Stimulated activated CD8-positive, alpha-beta memory T cell treated with anti-CD3 and anti-CD28 coated beads, Interleukin-7, amount 100 ng/mL, for 1 hour (primary cell): ENCODE measurements at places on chromosomes 6 and 20.

GRCh38 chr20:3973705-3974104, 41.7 kb downstream of the RNF24 start:
- DNase-seq: no peak

DNA sequence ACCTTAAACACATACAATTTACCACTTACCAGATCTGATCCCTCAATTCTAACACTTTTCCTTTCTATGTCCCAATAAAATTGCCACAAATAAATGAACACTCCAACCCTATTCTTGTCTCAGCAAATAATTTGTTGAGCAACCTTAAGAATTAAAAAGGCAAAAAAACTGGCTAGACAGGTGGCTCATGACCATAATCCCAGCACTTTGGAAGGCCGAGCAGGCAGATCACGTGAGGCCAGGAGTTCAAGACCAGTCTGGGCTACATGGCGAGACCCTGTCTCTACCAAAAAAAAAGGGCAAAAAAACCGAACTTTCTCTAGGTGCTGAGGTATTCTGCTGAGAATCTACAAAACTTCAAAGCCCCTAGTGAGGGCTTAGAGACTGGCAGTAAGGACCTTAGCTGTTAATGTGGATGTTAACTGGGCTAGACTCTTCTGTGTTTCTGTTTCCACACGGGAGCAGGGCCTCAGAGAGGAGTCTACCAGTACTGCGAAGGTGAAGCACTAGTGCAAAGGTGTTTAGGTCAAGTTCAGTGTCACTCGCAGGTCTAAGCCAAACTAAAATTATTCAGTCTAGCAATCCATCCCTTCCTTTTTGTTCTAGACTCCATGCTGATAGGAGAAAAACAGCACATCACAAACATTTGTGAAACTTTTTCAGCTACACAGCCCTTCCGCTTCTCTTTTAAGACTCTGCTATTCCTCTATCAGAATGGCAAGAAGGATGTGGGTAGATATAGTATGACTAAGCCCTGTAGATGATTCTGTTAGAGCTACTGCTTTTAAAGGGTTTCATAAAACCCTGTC, 2.6 kb downstream of the FASTKD5 start:
- no peak for DNase-seq

GRCh38 chr6:42028234-42029061, 21.9 kb upstream of the TAF8 start:
- no peak for DNase-seq

DNA sequence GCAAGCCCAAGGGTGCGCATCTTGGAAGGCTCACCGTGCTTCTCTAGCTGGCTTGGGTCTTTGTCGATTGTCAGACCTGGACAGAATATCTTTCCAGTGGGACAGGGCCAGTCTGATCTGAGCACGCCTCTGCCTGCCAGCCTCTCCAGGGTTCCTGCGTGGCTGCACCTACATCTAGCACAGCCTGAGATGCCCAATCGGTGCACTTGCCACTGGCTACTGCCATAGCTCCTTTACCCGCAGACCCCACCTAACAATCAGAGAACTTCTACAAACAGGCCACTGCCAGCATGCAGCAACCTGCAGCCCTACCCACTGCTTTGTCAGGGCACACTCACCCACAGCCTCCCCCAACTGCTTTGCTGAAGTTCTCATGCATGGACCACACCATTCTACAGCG, 56.7 kb upstream of the PHACTR3 start:
- DNase-seq: no peak

DNA sequence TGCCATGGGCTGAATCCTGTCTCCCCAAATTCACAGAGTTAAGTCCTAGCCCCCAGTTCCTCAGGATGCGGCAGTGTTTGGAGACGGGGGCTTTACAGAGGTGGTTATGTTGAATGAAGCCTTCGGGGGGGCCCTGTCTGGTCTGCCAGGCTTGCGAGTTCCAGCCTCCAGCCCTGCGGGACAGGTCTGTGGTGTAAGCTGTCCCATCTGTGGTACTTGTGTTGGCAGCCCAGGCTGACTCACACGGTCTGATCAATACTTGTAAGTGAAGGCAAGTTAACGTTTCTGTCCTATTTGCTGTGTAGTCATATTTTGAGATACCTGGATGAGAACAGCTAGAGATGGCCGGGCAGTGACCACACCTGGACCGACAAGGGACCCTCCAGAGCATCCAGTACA, 51.8 kb upstream of the GPR31 start:
- no peak for DNase-seq

GRCh38 chr20:63322146-63322932, 29.4 kb downstream of the COL20A1 start:
- no peak for DNase-seq

DNA sequence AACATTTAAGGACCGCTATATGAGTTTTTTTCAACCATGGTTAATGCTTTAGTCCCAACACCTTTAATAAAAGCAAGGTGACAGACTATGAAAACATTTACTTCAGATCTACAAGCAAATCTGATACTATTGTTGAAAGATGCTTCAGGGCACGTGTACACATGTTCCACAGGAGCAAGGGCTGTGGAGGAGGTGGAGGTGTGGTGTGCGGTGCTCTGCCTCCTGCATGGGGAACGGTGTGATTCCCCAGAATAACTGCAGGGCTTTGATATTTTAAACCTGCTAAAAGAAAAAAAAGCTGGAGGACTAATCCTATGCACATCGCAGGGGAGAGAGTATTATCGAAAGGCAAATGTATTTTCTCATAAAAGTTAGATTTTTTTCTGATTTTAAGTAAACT, 188.1 kb upstream of the CEP162 start:
- DNase-seq: no peak

GRCh38 chr6:89992818-89993217, 98.5 kb downstream of the GJA10 start:
- no peak for DNase-seq

DNA sequence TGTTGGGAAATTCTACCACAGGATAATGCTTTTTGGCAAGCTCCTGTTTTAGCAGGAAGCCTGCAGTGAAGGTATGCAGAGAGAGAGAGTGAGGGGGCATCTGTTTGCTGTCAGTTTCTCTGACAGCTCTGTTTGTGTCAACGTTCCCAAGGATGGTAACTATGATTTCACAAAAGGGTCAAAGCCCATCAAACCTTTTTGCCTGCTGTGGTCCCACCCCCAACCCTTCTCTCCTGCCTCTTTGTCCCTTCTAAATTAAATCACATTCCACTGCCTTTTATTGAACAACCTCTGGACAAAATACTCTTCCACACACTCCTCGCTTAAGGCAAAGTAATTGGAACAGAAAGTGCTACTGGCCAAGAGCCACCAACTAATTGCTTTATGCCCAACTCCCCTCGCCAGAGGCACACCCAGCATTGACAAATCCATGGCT, 128.3 kb downstream of the TSHZ2 start:
- no peak for DNase-seq

GRCh38 chr6:136604928-136605510, 54.8 kb upstream of the MAP7 start:
- DNase-seq: no peak

- DNase-seq: no peak
Measured at GRCh38 chr20:12077875-12078274, 160.2 kb downstream of the BTBD3 start.

DNA sequence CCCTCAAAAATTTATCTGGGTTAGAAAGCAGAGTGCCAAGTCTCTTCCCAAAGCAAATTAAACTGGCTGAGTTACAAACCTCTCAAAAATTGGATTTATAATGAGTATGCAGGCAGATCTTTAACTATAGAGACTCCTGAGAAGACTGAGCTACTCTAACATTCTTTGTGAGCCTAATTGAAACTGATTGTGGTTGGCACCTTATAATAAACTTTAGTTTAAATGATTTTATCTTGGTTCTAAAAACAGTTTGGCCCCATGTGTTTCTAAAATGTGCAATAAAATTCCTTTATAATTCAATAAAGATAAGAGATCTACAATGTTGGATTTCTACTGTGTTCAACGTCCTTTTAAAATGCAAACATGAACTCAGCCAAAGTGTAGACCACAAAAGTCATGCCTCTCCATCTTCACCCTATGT, 480.2 kb upstream of the RNF217 start:
- no peak for DNase-seq

DNA sequence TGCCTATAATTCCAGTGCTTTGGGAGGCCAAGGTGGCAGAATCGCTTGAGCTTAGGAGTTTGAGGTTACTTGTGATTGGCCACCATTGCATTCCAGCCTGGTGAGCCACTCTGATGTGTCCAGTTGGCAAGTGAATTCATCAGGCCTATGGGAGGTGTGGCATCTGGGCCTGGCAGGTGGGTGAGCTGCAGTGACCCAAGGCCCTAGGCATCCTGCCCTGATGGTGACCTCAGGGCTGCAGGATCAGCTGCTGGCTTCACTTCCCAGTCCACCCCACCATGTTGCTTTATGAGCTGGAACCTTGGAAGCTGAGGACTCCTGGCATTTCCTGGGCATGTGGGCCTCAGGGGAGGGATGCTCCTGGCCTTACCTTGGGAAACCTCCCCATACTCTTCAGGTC, 20.5 kb downstream of the RSPH9 start:
- DNase-seq: no peak

DNA sequence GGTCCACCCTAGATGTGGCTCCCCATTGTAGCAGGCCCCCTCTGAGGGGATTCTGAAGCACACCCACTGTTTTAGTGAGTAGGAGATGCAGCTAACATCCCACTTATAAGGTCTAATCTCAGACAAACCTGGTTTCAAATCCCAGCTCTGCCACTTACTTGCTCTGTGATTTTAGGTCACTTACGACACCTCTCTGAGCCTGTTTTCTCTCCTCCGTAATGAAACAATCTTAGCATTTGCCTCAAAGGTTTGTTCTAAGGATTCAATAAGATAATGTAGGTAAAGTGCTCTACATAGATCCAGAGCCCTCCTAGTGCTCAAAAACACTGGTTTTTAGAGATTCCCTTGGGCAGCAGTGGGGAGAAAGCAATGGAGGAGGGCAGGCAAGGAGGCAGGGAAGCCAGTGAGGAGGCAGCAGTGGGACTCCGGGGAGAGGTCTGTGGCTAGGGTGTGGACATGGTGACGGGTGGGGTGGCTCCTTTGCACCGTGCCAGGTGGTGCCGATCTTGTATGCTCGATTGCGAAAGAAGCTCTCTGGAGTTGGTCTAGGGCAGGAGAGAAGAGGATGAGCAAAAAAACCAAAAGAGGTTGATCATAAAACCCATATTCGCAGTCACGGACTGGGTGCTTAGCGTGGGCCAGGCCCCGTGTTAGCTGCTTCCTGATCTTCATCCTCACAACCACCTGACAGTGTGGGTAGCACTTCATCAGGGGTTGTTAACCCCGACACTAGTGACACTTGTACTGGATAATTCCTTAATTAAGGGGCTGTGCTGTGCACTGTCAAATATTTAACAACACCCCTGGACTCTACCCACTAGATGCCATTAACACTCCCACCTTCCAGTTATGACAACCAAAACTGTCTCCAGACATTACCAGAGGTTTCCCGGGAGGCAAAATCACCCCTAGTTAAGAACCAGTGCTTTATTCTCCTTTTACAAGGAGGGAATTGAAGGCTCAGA, 16.8 kb upstream of the PTGIS start:
- no peak for DNase-seq

- no peak for DNase-seq
Measured at GRCh38 chr6:21102624-21103023, 490.9 kb upstream of the SOX4 start.

- DNase-seq: no peak
Measured at GRCh38 chr6:35391240-35391968, 49.0 kb downstream of the PPARD start.

DNA sequence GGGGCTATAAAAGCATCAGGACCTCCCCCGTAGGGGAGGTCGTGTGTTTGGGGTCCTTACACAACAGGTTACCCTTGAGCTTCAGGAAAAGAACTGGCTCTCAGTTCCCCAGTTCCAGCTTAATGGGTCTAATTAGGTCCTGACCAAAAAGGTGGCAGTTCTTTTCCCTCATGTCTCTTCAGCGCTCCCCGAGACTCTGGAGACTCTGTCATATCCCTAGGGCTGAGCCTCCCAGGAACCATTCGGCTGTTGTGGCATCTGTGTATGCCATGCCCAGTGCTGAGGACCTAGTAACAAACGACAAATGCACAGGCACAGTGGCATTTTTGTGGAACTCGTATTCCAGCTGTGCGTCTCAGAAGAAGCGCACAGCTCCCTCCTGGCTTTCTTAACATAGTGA, 14.6 kb downstream of the PRDM1 start:
- DNase-seq: no peak

DNA sequence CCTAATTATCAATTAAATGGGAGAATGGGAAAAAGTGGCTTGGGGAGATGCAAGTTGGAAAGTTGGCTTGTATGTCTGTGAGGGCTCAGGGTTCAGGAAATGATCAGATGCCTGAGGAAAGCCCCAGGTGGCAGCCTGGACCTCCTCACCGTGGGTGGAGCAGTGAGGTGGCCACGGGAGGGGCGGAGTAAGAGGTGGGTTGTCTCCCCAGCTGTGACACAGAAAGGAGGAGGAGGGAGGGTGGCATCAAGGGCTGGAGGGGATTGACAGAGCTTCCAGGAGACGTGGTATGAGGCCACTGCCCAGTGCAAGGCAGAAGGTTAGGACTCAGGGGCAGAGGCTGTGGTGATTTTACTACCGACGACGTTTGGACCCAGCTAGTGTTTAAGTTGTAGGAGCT, 672.2 kb downstream of the PRKN start:
- DNase-seq: no peak

- peak; percentile 64 for DNase-seq
Measured at GRCh38 chr6:35302604-35303241, 5.1 kb downstream of the DEF6 start.

- DNase-seq: no peak
Measured at GRCh38 chr6:37357860-37358259, 4.1 kb downstream of the RNF8 start.

DNA sequence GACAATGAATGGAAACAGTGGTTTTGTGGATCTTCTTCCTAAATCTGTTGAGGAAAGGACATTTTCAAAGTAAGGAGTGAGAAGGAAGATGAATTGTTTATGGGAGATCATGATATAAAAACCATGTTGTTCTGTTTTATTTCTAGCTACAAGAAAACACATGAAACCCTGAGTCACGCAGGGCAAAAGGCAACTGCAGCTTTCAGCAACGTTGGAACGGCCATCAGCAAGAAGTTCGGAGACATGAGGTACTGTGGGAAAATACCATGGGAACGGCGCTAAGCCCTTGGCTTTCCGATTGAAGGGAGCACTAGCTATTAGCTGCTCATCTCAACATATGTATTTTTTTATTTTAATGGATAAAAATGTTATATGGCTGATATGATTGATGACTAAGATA, 53.6 kb downstream of the HDDC2 start:
- DNase-seq: no peak
